ENCODE measurements at places on chromosomes 3 and 15.

DNA sequence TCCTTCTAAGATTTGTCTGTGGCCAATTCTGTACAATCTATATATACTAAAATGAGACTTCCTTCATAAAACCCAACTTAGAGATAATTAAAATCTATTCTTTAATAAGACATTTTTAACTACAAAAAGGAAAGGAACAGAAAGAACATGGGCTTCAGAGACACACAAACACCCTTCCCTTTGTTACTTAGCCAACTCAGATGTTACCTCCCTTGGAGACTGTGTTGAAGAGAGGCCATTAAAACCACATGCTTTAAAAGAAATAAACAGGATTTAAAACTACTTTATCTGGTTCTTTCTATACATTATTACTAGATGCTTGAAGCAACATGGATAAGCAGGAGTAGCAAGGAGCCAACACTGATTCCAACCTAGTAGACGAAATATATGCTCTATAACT, 42.0 kb downstream of the LRRFIP2 start:
- no peak for DNase-seq

- DNase-seq: no peak
These were observed 16.9 kb upstream of the ZFAND6 start for GRCh38 chr15:80042568-80042967.

DNA sequence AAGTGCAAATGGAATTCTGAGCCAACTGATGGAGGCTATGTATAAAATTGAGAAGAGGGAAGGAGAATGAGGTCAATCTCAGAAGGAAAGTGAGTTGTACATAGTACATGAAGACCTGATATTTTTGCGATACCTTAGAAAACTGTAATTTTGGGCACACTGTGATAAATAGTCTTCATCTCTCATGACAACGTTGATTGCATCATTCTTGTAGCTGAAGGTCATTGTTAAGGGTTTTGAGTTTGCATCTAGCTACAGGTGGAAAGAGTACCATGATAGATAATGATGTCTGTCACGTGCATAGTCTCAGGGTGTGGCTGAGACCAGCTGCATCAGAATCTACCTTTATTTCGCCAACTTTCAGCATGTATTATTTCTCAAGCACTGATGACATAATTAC, 435.4 kb upstream of the MDFIC2 start:
- DNase-seq: no peak

DNA sequence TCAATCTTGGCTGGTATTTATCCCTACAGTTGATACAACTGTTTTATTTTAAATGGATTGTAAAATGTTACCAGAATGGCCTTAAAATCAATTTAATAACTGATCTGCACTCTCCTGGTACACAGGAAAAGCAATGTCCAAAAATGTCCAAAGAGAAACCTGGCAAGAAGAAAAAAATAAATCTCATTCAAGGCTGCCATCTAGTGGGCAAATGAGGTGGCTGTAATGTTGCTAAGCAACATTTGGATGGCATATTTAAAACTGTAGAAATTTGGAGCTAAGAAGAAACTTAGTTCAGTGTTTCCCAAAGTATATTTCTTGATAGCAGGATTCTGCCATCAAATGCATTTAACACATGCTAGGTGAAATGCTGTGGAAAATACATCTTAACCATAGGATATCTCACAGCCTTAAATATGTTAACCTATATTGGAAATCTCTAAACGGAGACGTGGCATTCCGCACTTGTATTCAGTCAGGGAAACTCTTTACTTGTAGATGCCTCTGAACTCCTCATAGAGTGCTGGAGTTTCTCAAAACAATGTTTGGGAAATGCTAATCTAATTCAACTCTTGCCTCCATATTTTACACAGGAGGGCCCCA, 216.8 kb downstream of the ERC2 start:
- no peak for DNase-seq

- DNase-seq: no peak
These were observed 220.9 kb upstream of the SUCLG2 start for GRCh38 chr3:67875338-67875737.

- DNase-seq: no peak
These were observed 33.7 kb downstream of the TLE3 start for GRCh38 chr15:70063980-70064379.
